GM23338 (cell line): ENCODE measurements at places on chromosomes 11 and 22. TPM values are rescaled to one million over a fixed set of nuclear protein-coding genes. Genes with fewer than 3 reads are reported as not detected.

Gene CNGA4
- not detected in 2 replicates for total RNA-seq

Gene CTSF
- total RNA-seq, result 39.9 and 51.1 TPM in 2 replicates

Gene OR52I2
- total RNA-seq, result not detected in 2 replicates

Gene ANO9
- 6.5 and 10.2 TPM in 2 replicates for total RNA-seq

Gene PEX26
- 43.0 and 48.9 TPM in 2 replicates for total RNA-seq

Gene SYT7
- 7.0 and 10.3 TPM in 2 replicates for total RNA-seq

Gene TRIM34
- total RNA-seq, result 1.1 and 2.6 TPM in 2 replicates

Gene TNNI2
- total RNA-seq, result not detected in 2 replicates

Gene FIBIN
- 0.66 TPM in 1 of 2 replicates, not detected in the other for total RNA-seq

Gene KCNJ11
- 5.9 and 7.9 TPM in 2 replicates for total RNA-seq

Gene THRSP
- not detected in 2 replicates for total RNA-seq

Gene FAM83F
- 13.5 and 15.9 TPM in 2 replicates for total RNA-seq

Gene FDXACB1
- 2.4 and 3.0 TPM in 2 replicates for total RNA-seq

Gene PTH
- not detected in 2 replicates for total RNA-seq

Gene ANO5
- 6.8 and 8.3 TPM in 2 replicates for total RNA-seq

Gene TSGA10IP
- total RNA-seq, result 1.1 and 2.0 TPM in 2 replicates

Gene PANX3
- total RNA-seq, result not detected in 2 replicates

Gene PLEKHA7
- 12.9 and 15.8 TPM in 2 replicates for total RNA-seq

Gene CD248
- total RNA-seq, result 2.0 and 3.8 TPM in 2 replicates

Gene OR52E2
- total RNA-seq, result not detected in 2 replicates

Gene PHLDB1
- 85.2 and 93.9 TPM in 2 replicates for total RNA-seq

Gene SCT
- total RNA-seq, result not detected in 2 replicates

Gene CFAP300
- total RNA-seq, result 1.2 and 1.4 TPM in 2 replicates

Gene CST6
- total RNA-seq, result 4.2 and 5.9 TPM in 2 replicates

Gene MS4A8
- total RNA-seq, result not detected in 2 replicates

Gene APOL2
- total RNA-seq, result 10.4 and 12.4 TPM in 2 replicates

Gene BTBD18
- total RNA-seq, result 0.08 TPM in 1 of 2 replicates, not detected in the other

Gene MFRP
- 0.03 TPM in 1 of 2 replicates, not detected in the other for total RNA-seq

Gene KDM4E
- not detected in 2 replicates for total RNA-seq

Gene DGCR6L
- total RNA-seq, result 66.3 and 72.1 TPM in 2 replicates

Gene OR4X1
- total RNA-seq, result not detected in 2 replicates

Gene HIPK3
- 20.5 and 29.8 TPM in 2 replicates for total RNA-seq
